CD8-positive, alpha-beta T cell (primary cell): ENCODE measurements at places on chromosomes 3 and 15.

- DNase-seq: no peak
Observed at GRCh38 chr3:189058071-189058470, 113.7 kb upstream of the TPRG1 start.

GRCh38 chr3:56870436-56870835, 68.7 kb upstream of the ARHGEF3 start:
- DNase-seq: no peak

- no peak for DNase-seq
Observed at GRCh38 chr3:13379201-13379830, 40.8 kb downstream of the NUP210 start.

DNA sequence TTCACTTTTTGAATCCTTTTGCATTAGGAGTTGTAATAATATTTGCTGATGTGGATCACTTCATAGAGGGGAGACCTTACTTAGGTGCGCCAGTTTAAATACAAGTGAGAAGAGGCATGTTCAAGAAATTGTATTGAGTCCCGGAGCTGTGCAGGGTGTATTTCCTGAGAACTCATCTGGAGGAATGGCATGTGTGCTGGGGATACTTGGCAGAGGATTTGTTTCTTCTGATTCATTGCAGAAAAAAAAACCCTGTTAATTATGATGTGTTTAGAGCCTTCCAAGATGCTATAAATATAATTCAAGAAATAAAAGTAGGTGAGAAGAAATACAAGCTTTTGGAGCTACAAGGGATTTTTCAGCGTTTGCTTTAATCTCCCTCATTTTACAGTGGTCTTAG, 97.6 kb downstream of the TPRG1 start:
- DNase-seq: no peak

DNA sequence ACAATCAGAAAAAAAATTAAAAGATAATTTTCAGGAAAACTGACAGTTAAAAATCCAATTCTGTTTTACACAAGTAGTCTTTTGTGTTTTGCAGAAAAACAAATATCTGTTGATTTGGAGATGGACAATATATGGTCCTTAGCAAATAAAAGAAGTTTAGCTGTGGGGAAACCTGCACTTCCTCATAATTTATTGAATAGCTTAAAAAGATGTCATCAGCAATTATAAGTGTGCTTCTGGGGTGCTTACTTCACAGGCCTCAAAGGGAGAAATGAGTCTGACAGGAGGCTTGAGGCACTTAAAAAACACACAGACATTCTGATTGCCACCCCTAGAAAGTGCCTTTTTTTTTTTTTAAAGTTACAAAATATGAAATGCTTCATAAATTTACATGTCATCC, 31.6 kb upstream of the CERS3 start:
- DNase-seq: no peak

- no peak for DNase-seq
Observed at GRCh38 chr3:183554377-183554776, 1.1 kb downstream of the KLHL6 start.

DNA sequence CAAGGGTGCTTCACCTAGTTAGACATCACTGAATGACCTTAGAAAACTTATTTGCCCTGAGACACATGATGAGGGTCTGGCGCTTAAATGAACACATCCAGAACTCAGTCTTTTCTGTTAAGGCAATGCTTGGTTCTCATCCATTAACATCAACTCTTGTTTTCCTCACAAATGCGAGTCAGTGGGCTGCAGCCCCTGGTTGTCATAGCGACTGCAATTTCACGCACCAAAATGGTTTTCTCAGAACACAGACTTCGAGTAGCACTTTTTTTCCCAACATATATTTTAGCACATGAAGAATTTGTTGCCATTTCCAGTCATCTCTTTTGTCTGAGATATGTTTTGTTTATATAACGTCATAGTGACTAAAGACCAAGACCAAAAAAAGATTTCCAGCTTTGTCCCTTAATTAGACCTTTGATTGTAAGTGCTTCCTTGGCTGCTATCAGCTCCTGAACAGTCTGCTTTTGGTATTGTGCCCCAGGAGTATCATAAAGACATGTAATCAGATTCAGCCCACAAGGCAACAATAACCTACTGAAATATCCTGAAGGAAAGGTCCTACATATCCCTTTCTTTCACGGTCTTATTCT, 68.5 kb downstream of the GPR176 start:
- DNase-seq: no peak

GRCh38 chr3:178526291-178526690, 9.9 kb upstream of the KCNMB2 start:
- no peak for DNase-seq

DNA sequence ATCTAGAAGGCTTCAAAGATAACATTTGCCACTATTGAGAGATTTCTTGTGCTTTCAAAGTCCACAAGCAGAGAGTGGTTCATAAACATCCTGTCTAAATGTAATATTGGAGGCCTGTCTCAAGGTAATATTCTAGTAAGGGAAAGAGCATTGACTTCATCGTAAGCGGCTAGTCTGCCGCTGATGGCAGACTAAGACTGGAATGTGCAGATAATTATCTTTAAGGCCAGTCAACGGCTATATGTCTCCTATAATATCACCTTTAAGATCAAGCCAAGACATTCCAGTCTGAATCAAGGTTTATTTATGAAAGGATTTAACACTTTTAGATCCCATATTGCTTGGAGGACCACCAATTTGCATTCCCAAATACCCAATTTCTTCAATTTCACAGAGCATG, 424.2 kb upstream of the WNT5A start:
- DNase-seq: no peak

DNA sequence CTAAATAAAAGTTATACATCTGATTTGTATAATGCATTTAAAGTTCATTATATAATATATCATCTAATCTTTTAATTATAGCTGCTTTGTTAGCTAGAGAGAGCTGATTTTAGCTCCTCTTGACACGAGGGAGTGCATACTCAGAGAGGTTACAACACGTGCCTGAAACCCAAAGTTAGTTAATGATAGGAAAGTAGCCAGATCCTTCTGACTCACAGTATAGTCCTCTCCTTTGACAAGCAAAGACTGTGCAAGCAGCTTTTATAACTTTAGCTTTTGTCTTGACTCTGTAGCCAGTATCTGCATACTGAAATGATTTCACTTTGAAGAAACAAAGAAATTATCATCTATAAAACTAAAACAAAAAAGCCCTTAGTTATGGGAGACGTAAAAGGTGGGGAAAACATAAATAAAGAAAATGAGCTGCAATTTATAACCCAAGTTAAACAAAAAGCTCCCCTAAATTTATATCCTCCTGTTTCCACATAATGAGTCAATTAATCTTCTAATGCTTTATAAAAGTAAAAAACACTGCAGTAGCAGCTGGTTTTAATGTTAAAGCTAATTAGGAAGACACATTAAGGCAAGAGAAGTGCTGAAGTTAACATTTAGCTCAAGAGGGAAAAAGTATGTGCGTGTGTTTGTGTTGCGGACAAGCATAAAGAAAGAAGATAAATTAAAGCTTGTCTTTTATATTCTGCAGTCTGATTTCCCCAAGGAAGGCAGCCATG, 13.1 kb downstream of the GABRR3 start:
- DNase-seq: no peak

DNA sequence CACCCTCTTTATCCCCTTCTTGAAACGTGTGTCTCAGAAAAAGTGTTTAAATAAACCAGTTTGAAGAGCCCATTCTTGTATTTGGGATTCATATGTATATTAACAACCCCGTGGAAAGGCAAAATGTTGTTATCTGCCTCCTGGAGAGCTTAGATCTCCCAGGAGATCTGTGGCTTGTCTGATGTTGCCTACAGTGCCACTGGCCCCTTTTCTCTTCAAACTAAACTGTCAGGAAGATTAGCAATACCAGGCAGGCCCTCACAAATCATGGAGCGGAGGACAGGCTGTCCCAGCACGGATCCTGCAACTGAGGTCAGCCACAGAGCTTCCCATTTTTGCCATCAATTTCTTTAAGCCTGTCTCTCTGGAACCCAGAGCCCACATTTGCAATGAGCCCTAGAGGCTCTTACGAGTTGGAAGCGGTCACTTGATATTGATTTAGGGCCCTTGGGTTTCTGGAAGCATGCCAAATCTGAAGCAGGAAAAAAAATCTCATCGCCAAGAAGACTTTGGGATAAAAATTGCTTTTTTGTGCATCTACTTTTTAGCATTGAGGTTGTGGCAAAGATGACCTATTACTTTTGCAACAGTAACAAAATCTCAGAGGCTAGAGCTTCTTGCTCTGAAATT, 234.1 kb downstream of the OPA1 start:
- DNase-seq: no peak

DNA sequence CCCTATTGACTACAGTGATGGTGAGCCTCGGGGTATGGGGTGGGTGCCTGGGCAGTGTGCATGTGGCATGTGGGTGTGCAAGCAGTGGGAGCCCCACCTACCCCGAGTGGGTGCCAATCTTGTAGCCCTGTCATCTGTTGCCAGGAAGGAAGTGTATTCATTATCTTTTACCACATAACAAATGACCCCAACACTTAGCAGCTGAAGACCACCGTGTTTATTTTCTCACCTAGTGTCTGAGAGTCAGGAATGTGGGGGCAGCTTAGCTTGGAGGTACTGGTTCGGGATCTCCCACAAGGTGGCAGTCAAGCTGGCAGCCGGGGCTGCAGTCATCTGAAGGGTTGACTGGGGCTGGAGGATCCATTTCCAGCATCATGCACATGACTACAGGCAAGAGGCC, 21.7 kb downstream of the XYLB start:
- DNase-seq: no peak

- DNase-seq: no peak
Observed at GRCh38 chr15:81023483-81024264, 23.0 kb downstream of the TLNRD1 start.

DNA sequence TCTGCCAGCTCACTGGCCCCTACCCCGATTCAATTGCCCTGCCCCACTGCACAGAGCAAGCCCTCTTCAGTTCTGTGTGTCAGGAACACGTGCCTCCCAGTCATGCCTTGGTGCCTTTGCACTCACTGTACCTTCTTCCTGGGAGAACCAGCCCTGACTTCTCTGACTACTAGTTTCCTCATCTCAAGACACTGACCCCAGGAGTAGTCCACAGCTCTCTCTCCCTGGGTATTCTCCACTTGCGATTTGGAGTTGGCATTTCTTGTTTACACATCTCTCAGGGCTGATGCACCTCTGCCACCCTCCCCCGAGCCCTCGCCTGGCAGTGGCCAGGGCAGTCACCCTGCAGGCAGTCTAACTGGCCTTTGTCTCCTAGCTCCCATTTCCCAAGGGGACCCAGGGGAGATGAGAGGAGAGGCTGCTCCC, 5.7 kb downstream of the CISH start:
- DNase-seq: no peak

GRCh38 chr3:169215461-169216352, 447.8 kb downstream of the MECOM start:
- no peak for DNase-seq

DNA sequence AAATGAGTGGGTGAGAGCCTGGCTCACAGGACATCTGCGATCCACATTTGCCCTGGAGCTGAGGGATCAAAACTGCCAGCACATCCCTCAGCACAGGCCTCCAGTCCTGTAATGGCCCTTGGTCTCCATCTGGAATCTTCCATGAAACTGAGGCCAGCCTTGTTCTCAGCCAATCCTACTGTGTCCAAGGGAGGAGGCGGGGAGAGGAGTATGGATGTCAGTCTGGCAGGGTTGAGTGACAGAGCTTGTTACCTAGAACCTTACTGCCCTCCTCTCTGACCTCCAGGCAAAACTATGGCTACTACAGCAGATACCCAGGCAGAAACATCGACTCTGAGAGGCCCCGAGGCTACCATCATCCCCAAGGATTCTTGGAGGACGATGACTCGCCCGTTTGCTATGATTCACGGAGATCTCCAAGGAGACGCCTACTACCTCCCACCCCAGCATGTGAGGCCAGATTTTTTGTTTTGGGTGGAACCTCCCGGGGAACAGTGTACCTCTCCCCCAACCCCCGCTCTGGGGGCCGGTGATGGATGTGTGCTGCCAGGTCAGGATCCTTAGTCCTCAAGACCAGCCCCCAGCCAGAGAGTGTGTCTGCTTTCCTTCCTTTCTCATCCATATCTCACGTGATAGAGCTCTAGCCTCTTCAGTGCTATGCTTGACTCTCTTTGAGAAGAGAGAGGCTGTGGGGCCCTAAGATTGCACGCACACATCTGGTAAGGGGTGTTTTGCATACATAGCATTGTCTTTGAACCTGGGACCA, 41.3 kb downstream of the CHDH start:
- DNase-seq: no peak

- DNase-seq: no peak
Observed at GRCh38 chr3:7813365-7813764, 688.3 kb upstream of the LMCD1 start.

DNA sequence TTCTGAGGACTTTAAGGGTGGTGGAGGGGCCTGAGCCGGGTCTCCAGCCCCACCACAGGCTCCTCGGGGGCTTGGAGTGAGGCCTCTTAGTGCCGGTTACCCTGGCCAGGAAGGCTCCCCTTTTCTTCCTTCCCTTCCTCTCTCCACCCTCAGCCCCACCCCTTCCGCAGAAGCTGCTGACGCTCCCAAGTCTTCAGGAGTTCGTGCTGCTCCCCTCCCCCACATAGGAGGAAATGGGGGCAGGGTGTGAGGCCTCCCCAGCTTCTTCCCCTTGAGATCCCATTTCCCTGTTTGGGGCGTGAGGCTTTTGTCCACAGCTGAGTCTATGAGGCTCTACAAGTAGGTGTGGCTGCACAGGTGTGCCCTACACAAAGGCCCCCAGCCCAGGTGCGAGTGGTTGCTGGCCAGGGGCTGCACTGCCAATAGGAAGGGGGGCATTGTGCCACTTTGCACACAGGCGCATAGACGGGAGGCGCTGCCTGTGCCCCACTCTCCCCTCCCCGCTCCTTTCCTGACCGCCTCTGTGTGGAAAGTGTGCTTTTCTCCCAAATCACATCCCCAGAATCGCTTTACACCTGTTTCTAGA, 915 bp upstream of the CALML4 start:
- no peak for DNase-seq

DNA sequence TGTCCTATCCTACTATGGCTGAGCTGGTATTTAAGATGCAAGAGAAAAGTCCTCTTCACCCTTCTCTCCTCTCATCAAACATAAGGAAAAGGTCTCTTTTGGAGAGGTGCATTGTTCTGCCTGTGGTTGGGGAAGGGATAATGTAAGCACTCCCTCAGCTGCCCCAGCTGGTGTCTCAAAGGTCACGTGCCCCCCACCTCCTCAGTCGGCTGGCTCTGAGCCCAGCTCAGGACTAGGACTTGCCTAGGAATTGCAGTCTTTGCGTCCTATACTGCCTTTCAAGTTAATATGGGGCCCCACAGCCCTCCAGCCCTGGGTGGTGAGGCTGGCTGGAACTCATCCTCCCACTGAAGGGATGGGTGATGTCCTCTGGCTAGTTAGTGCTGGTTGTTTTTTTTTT, 29.7 kb downstream of the OR4F15 start:
- no peak for DNase-seq

DNA sequence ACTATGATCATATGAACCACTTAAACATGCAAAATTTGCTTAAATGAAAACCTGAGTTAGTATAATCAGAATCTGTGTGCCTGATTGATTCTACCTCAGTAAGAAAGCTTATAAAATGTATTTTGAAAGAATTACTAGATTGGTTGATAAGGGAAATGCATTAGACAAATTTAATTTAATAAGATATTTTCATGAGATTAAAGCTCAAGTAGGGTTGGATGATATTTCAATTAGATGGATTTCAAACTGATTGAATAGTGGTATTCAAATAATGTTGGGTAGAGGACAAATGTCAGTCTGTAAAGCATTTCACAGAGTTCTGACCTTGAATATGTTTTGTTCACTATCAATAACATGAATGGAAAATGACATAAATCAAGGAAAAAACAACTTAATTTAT, 780.4 kb upstream of the ALCAM start:
- DNase-seq: no peak
